Activated T-helper 2 cell treated with anti-CD3 and anti-CD28 coated beads, Interferon-gamma antibody, Interleukin-2, Interleukin-4, amounts not matched to agents 10 μg/mL and 5 μg/mL and 100 μg/mL, durations not matched to agents 14 hours and 24 hours and 36 hours (primary cell): ENCODE measurements at places on chromosomes 12 and 14. TPM values are rescaled to one million over a fixed set of nuclear protein-coding genes. Genes with fewer than 3 reads are reported as not detected.

GRCh38 chr12:56216461-56216860, 5.3 kb downstream of the RNF41 start:
- no peaks in the 10 kb centered on the region for H3K27me3 ChIP-seq
- peaks cover 8% of the 10 kb centered on the region for H3K4me1 ChIP-seq
- DNase-seq = no peak
- H3K27ac ChIP-seq = no peak overlapping the region

- H3K4me1 ChIP-seq = no peaks in the 10 kb centered on the region
- no peak overlapping the region for H3K4me3 ChIP-seq
- H3K36me3 ChIP-seq = no peaks in the 10 kb centered on the region
- no peak for DNase-seq
Observed at GRCh38 chr12:19230896-19231295, 101.4 kb downstream of the PLEKHA5 start.

DNA sequence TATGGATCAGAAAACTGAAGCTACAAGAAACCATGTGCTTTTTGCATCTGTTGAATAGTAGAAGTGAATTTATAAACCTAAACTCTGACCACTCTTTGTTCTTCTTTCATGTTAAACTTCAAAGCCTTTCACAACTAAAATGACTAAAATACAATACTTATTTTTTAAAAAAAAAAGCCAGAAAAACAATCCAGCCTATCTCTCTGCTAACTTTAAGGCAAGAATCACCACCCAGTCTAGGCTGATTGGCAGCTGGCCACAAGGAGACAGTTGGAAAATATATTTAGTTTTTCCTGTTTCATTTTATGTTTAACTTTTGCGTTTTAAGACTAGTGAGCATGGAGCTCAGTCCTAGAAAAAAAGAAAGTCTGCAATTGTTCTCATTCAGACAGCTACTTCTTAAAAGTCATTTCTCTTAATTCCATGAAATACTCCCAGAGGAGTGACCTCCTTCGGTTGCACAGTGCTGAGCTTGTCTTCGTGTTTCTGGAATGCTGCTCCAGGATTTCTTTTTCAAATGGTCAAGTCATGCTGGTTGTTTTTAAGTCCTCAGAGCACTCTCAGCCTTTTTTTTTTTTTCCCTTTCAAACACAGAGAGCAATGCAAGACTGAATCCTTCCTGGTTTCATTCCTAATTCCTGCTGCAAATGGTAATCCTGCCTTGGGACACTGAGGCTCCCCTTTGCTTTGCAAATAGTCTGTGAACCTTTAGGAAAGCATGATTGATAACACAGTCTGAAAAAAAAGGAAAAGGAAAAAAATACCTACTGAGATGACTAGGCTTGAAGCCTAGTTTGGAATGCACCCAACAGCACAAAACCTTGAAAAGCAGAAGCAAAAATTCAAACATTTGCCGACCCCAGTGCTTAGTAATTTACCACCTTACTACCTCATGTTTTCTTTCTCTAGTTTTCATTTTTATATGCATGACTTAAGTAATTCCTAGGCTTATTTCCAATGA, 233.3 kb upstream of the DAAM1 start:
- peaks cover 12% of the 10 kb centered on the region for H3K27me3 ChIP-seq
- H3K27ac ChIP-seq = no peak overlapping the region
- H3K4me1 ChIP-seq = peaks cover 5% of the 10 kb centered on the region
- no peak overlapping the region for H3K4me3 ChIP-seq
- no peak for DNase-seq
- H3K36me3 ChIP-seq = no peaks in the 10 kb centered on the region

- H3K27ac ChIP-seq = no peak overlapping the region
- H3K4me1 ChIP-seq = no peaks in the 10 kb centered on the region
- no peaks in the 10 kb centered on the region for H3K27me3 ChIP-seq
- H3K36me3 ChIP-seq = no peaks in the 10 kb centered on the region
Observed at GRCh38 chr14:44081146-44081545, 425.9 kb downstream of the FSCB start.

DNA sequence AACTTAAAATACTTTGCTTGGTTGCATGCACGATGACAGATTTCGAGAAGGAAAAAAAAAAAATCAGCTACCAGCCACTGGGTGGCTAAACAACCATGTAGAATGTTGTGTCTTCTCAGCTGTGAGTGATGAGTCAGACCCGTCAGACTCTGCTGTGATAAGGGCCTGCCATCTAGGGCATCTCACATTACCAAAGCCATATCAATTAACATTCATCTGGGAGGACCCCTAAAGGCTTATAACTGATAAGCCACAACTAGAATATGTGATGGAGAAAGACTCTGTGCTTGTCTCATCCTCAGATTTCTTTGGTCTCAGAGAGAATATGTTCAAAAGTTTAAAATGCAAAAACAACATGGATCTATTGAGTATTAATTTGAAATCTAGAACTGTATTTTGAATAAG, 111.5 kb downstream of the PAX9 start:
- H3K27me3 ChIP-seq = no peaks in the 10 kb centered on the region
- H3K4me3 ChIP-seq = no peak overlapping the region
- H3K27ac ChIP-seq = no peak overlapping the region
- H3K36me3 ChIP-seq = no peaks in the 10 kb centered on the region
- H3K4me1 ChIP-seq = no peaks in the 10 kb centered on the region
- DNase-seq = no peak

DNA sequence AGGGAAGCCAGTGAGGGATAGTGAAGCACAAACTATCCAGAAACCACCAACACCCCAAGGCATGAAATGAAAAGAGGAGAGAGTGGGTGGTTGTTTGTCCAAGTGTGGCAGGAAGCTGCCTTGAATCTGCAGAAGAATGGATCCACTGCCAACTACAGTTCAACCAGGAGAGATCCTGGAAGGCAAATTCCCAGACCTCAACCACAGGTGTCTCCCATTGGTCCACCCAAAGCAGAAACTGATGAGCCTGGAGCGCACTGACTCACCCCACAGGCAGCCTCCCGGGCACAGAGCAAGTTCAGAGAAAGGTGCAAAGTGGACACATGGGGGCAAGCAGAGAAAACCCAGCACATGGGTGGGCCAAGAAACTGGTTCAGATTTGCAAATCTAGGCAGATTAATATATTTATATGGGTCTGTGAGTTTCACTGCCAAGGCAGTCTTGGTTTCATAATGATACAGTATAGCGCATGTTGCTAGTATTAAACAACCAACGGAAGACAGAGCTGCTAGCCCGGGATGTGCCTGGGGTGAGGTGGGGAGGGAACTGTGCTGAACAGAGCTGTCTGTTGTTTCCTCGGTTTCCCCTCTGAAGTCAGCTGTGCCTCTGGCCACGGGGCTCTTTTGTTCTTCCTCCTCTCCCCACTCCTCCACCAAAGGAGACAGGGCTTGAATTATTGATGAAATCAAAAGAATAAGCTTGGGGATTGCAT, 416.2 kb upstream of the CCDC196 start:
- no peak overlapping the region for H3K4me3 ChIP-seq
- DNase-seq = no peak
- no peak overlapping the region for H3K27ac ChIP-seq
- no peaks in the 10 kb centered on the region for H3K36me3 ChIP-seq
- peaks cover 13% of the 10 kb centered on the region for H3K27me3 ChIP-seq
- H3K4me1 ChIP-seq = peaks cover 7% of the 10 kb centered on the region

- peaks cover 9% of the 10 kb centered on the region for H3K4me1 ChIP-seq
- H3K4me3 ChIP-seq = no peak overlapping the region
- peaks cover 9% of the 10 kb centered on the region for H3K36me3 ChIP-seq
- no peaks in the 10 kb centered on the region for H3K27me3 ChIP-seq
Observed at GRCh38 chr12:128786741-128787391, 36.9 kb downstream of the SLC15A4 start.

DNA sequence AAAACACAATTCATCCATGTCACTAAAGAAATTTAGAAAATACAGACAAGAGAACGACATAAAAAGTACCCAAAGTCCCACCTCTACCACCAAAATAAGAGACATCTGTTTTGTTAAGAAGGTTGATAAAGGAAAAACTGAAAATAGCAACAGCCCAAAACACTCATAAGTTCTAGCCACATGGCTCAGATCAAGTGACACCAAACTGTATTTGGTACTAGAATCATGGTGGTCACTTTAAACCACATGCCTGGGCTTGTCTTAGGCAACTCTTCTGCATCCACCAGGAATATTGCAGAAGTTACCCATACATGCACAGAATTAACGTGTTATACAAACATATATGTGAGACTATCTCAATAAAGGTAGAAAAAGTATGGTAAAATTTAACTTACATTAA, 78.2 kb upstream of the GTF2A1 start:
- peaks cover 10% of the 10 kb centered on the region for H3K4me1 ChIP-seq
- DNase-seq = no peak
- no peak overlapping the region for H3K27ac ChIP-seq
- H3K27me3 ChIP-seq = no peaks in the 10 kb centered on the region
- no peak overlapping the region for H3K4me3 ChIP-seq

Gene AQP6
- not detected in 2 replicates for total RNA-seq

Gene ADCY6
- 0.39 and 0.55 TPM in 2 replicates for total RNA-seq
